ENCODE measurements at places on chromosomes 5 and 9.

DNA sequence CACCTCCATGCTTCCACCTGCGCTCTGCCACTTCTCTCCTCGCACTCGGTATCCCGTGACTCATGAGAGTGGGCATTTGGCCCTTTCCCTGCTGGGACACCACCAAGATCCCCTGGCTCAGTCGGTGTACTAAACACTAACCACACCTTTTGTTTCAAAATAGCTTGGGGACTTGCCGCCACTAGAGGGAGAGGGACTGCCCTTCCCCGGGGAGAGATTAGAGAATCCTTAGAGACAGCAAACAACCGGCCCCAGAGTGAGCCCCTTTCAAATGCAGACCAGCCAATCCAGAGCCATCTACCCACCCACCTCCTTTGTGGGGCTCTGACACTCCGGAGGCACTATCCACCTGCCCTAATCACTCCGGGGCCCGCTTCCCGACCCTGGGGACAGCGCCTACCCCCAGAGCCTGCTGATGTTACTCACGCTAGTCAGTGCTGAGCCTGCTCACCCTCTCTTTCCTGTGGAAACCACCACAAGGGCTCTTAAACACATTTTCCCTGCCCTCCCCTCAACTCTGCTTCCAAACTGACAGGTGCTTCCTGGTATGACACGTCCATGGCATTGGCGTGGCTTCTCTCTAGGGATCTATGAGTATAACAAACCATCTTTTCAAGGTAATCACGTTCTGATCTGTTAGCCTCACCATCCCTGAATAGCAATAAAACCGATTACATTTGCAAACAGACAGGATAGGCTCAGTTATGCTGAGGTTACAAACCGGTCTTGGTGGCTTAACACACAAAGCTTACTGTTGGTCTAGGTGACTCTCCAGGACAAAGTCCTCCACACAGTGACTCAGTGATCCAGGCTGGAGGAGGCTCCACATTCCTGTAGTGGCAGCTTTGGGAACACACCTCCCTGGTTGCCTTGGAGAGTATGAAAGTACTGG lies 180.1 kb upstream of the MVB12B start:
- DNase-seq = no peak

DNA sequence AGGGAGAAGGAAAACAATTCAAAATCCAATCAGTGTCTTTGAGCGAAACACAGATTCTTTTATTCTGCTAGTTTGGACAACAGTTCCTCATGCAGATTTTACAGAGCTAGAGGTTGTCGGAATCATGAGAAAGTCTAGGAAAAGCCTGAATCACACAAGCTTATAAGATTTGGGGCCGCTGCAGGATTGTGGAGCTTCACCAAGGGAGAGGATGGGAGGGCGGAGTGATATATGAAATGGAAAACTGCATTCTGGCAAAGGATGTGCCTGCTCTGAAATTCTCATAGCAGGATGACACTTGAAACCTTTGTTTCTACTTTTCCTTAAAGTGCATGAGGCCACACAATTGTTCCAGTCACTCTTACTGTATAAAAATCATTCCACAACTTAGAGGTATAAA lies 134.3 kb downstream of the OR2K2 start:
- DNase-seq = no peak

- no peak for DNase-seq
Observed at GRCh38 chr9:91915524-91916263, 34.3 kb downstream of the ROR2 start.

- DNase-seq = no peak
Observed at GRCh38 chr5:54581831-54582548, 64.4 kb downstream of the SNX18 start.

DNA sequence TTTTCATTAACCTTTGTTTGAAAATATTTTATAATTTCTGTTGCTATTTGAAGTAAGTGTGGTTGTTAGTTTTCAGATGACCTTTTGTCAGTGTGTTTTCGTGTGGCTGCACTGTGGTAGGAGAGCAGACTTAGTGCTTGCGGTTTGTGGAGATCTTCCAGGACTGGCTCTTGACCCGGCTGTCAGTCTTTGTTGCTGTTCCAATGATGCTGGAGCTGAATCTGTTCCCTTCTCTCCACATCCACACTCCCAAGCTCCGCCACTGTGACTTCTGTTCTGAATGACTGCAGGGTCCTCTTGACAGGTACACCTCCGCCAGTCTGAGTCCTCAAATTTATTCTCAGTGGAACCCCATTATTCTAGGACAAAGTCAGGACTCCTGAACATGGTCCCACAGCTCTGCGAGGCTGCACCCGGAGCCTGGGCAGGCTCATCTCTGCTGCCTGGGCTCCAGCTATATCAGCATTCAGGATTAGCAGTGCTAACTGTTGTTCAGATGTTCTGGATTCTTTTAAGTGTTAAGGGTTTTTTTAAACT lies 126.0 kb downstream of the WNK2 start:
- DNase-seq = no peak

GRCh38 chr5:78537821-78538220 lies 110.8 kb downstream of the LHFPL2 start:
- DNase-seq = no peak

DNA sequence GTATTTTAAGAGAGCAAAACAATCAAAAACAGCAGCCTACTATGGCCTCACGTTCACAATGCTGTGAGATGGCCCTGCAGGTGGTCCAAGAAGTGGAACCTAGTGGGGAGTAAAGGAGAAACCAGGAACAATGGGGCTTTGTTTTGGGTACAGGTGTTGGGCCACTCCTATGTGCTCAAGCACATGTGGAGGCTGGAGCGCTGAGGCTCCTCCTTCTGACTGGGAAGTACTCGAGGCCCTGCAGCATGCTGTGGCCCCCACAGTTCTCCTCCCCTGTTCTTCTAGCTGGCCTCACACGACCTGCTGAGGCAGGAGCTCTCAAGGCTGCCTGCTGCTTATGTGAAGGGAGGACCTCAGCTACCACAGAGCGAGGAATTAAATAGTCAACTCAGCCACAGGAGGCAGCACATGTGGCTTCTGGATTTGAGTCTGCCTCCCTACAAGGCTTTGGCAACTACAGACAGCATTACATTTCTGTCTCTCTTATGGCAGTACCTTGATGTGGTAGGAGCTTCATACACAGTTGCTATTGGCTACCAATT lies 482.3 kb downstream of the SPOCK1 start:
- DNase-seq = no peak

GRCh38 chr9:98755006-98755618 lies 41.2 kb downstream of the ANKS6 start:
- no peak for DNase-seq

GRCh38 chr9:81665322-81665871 lies 23.9 kb downstream of the TLE1 start:
- no peak for DNase-seq

GRCh38 chr9:20754556-20754955 lies 70.5 kb downstream of the FOCAD start:
- DNase-seq = no peak

- no peak for DNase-seq
Observed at GRCh38 chr5:149917073-149917676, 27.4 kb downstream of the PDE6A start.

GRCh38 chr5:122366501-122366900 lies 54.5 kb downstream of the SNCAIP start:
- DNase-seq = no peak

DNA sequence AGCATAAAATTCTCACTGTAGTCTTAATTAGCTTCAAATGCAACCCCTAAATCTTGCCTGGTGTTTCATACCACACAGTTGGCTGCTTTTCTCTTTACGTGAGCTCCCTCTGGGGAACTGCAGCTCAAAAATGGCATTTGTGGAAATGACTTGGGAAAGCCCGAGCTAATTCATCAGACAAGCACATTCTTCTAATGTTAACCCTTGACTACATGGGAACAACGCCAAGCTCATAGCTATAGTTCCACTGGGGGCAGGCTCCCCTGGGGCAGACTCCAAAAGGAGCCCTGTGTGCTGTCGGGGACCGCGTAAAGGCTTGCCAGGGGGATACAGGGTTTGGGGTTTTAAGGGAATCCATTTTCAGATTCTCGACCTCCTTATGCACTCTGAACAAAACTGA lies 301.4 kb upstream of the DAP start:
- DNase-seq = no peak

GRCh38 chr5:106386287-106386686 lies 1284.5 kb downstream of the EFNA5 start:
- DNase-seq = no peak

GRCh38 chr5:118233606-118234005 lies 754.7 kb downstream of the DTWD2 start:
- DNase-seq = no peak

DNA sequence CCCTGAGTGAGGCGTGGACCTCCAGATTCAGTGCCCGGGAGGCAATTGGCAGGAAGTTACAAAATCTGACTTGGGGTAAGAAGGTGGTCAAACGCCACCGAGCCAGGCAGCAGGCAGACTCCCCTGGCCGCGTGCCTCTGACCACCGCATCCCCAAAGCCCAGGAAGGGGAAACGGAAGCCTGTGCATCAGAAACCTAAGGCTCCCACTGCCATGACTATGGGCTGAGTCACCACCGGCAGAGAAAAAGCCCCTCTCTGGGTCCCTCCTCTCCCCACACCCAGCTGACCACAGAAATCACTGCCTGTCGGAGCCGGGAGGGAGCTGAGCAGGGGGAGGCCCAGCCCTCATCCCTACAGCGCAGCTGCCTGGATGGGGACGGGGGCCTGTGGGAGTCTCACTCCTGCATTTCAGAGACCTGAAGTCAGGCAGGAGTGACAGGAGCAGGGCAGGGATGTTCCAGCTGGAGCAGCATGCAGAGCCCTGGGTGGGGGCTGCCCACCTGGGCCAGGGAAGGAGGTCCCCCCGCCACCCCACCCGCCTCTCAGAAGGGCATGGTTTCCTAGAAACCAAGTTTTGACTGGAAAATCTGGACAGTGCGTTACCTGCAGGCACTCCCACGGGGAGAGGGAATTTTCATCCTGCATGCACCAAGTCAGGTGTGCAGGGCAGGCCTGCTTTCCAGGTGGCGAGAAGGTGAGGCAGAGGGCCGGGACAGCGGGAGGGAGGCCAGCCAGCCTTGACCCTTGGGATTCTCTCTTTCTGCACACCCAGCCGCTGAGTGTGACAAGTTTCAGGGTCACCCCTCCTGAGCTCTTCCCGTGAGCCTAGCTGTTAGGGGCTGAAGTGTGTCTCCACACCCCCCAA lies 68.2 kb downstream of the LRSAM1 start:
- DNase-seq = no peak

GRCh38 chr9:128470560-128470959 lies 14.8 kb downstream of the ODF2 start:
- no peak for DNase-seq

DNA sequence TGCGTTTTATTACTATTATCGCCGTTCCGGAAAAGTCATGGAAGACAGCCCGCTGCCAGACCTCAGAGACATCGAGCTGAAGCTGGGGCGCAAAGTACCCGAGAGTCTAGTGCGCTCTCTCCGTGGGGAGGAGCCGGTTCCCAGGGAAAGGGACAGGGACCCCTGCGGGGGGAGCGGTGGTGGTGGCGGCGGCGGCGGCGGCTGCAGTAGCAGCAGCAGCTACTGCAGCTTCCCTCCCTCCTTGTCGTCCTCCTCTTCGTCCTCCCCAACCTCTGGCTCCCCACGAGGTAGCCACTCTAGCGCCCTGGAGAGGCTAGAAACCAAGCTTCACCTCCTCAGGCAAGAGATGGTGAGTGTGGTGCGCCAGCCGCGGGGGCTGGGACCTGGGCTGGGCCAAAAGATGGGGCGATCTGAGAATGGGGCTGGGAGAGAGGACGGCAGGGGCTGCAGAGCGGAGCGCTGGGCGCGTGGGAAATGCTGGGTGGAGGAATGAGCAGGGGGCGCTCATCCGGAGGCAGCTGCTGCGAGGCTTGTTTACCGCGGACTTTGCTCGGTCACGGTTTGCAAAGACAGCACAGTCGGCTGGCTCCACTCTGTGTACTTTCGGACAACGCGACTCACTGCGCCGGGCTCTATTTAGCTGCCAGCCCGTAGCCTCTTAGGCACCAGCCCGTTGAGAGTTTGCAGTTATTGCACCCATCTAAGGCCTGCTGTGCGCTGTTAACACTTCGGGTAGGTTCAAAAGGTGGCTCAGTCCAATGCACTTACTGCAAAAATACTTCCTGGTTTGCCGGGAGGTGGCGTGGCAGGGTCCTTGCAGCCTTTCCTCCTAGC lies 1.1 kb downstream of the LURAP1L start:
- no peak for DNase-seq

DNA sequence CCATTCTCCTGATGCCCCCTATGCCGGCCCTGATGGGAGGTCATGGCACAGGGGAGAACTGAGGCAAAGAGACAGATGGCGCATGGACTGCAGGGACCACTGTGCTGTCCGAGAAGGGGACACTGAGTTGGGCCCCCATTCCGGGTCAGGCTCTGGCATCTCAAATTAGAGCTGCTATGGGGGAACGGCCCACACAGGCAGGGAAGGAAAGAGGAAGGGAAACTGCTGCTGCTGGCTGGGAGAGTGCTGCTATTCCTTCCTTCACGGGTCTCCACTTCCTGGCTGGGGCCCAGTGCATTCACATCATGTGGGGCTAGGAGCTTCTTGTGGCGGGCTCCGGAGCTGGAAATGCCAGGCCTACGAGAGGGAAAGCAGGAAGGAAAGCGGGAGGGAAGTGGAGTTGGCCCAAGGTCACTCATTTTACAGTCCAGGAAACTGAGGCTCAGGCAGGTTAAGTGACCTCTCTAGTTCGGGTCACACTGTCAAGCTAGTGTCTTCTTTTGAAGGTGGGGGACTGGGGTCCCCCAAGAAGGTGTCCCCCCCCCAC lies 1.3 kb upstream of the CARD19 start:
- no peak for DNase-seq

DNA sequence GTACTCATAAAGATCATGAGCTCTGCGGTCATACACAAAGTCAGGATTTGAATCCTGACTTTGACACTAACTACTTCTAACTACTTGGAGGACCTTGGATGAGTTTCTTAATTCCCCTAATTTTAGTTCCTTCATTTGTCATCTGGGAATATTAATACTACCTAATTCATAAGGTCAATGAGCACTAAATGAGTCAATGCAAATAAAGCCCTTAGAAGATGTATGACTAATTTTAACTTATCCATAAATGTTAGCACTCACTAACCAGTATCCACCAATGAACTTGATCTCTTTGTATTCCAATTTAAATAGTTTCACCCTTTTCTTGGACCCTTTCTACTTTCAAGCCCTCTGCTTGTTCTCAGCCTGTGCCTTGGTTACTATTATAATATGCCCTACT lies 1106.4 kb downstream of the CDH18 start:
- DNase-seq = no peak

DNA sequence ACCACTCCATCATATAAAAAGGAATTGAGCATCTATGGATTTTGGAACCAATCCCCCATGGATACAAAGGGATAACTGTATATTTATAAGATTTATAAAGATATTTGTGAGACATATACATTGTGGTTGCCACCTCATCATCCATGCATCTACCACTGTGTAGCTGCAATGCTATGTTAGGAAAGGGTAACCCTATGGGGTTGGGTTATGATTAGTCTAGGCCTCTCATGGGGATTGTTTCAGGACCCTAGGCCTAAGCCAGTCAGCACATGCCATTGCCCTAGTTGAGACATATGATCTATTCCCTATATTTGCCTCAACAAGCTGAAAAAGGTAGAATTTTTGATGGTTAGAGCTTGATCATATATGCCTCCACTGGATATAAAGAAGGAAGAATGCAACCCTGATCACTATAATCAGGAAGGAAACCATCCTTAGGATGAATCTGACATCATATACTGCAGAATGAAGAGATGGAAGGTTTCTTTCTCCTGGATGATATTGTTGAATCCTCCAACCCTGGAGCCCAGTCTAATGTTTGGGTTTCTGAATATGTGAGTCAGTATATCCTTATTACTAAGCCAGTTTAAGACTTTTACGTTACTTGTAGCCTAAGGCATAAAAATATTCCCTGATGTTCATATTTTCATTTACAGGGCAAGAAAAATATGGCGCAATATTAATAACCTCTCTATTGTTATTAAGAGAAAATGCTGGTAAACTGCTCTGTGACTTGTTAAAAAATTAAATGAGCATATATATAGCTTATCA lies 94.2 kb downstream of the ADAMTS19 start:
- no peak for DNase-seq

All from T-helper 1 cell (primary cell).